ENCODE measurements at places on chromosomes 7 and 10.

DNA sequence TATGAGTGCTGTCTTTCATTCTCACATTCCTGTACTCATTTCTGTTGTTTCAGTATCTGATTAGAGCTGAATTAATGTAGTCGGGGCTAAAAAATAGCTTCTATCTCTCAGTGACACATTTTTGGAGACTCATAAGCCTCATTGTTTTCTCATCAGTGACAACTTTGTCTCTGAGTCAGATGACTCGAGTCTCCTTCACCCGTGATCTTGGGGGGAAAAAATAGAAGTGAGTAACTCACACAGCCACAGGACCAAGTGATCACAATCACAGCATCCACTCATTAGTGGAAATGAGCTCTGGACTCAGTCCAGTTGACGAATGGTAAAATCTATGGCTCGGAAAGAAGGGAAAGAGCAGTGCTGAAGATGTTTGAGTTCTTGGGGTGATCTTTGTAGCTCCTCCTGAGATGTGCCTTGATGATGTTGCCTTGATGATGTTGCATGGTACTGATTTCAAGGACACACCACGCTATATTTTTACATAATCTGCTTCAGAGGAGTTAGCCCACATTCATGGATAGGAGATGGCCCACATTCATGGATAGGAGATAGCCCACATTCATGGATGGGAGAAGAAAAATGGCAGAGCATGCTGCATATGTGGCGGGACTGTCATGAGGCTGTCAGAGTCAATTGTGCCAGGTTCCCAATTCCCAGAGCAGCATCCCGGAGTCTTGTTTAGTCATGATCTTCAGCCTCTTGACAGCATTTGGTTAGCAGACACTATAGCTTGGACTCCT lies 214.7 kb downstream of the CELF2 start:
- no peak for DNase-seq

DNA sequence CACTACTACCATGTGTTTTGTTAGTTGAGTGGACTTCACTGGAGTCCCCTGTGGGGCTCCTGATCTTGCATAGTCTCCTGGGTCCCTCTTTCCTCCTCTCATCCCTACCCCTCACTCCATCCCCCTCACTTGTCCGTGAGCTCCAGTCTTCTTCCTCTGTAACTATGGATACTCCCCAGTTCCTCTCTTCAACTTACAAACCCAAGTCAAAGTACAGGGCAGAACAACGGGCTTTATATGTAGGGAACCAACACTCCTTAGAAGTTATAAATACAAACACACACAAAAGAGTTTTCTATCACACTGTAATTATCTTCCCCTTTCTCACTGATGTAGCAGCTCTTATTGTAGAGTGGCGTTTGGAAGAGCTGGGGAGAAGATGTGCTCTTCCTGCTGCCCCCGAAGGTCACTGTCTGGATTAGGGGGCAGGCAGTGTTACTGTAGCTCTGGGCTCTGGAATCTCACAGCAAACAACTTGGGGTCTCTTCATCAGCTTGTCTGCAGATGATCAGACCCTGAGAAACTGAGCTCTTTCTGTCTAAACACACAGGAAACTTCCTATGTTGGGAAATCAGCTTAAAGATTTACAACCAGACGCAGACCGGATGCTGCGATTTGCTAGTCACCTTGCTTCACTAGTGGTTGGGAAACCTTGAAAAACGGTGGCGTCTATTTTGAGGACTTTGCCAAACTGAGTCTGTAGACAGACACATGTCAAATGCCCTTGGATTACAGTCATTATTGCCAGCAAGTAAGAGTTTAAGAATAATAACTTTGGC lies 13.6 kb downstream of the SNX10 start:
- no peak for DNase-seq

DNA sequence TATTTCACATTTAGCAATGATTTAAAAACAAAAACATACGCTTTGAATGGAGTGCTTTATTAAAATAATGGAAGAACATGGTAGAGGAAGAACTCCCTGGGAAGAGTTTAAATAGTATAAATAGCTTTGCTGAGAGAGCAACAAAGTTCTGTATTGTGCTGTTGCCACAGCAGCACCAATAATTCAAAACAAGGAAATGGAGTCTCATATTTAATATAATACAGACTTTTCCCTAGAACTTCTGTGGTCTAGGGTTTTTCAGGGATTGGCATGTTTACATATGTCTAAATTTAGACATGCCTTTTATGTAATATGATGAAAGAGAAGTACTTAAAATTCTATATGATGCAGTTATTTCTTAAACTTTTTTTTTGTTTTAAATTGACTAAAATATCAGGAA lies 217.2 kb upstream of the HDAC9 start:
- DNase-seq: no peak

- no peak for DNase-seq
These were observed 88.1 kb upstream of the CUX1 start for GRCh38 chr7:101729241-101729883.

DNA sequence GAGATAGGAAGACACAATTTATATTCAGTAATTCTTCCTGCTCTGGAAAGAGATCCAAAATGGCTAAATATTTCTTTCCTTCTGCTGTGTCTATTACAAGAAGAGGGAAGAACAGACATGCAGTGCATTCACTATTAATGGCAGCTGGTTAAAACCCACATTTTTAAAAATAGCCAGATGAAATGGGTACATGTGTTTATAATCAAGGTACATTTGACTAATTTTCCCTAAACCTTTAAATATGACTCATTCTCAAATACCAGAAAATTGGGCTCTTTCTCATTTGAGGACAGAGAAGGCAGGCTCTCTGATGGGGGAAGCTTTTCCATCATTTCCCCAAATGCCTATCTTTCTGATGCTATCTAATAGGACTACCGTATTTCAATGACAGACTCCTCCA lies 215.7 kb upstream of the HABP2 start:
- no peak for DNase-seq

DNA sequence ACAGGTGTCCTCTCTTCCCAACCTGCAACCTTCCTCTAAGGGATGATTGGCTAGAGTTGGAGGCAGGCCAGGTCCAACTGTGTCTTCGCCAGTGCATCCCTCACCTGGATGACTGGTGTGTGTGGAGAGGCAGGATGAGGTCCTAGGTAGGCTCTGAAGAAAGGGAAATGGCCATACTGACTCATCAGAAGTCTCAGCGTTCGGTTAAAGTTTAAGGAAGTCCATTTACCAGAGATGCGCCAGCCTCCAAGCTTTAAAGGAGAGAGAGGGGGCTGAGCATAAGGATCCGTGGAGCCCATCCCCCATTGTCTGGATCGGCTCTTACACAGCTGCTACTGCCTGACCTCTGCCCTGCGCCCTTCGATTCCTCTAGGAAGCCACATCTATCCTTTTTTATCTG lies 4.4 kb downstream of the KEL start:
- DNase-seq: no peak

DNA sequence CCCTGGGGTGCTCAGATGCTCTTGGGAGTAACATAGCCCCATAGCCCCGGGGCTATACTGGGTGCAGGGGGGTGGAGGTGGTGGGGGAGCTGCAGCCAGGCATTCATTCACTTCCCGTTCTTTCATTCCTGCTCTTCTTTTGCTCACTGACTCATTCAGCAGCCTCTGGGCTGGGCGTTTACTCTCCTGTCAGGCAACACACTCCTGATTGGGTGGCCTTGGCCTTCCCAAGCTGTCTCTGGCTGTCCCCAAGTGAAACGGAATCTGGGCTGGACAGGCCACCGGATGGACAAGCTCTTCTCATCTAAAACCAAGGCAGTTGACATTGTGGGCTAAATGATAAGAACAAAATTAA lies 34.6 kb downstream of the CHST3 start:
- DNase-seq: no peak

DNA sequence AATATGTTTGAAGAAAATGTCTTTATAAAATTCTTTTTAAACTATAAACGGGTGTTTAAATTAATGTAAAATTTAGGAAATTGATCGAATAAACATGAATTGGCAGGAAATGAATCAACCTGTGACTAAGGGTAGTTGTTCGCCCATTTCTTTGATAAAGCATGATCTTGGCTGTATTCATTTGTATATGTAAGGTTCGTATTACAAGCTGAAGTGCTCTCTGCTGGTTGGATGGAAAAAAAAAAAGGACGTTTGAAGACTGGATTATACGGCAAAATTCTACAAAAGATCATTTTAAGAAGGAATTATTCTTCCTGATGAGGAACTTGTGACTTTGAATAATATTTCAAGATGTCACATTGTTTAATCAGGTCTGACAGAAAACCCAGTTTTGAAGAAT lies 185.4 kb upstream of the ANK3 start:
- no peak for DNase-seq

- DNase-seq: no peak
These were observed 87.1 kb downstream of the SLC16A9 start for GRCh38 chr10:59622320-59623132.

GRCh38 chr10:79898597-79899325 lies 50.1 kb downstream of the SFTPD start:
- peak; percentile 51 for DNase-seq

DNA sequence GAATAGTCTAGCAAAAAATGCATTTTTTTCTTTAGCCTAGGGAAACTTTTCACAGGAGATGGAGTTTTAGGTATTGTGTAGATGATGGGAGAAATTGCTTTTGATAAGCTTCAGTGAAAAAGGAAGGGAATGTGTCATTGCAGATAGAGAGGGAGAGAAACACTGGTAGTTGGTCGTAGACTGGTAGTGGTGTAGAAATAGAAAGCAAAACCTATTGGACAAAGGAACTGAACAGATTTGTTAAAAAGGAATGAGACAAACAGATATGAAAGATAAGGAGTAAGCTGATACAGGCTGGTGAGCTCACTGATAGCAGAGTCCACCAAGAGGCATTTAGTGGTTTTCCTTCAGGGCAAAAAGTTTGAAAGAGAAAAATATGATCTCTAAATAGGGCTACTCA lies 94.3 kb downstream of the ZEB1 start:
- DNase-seq: no peak

DNA sequence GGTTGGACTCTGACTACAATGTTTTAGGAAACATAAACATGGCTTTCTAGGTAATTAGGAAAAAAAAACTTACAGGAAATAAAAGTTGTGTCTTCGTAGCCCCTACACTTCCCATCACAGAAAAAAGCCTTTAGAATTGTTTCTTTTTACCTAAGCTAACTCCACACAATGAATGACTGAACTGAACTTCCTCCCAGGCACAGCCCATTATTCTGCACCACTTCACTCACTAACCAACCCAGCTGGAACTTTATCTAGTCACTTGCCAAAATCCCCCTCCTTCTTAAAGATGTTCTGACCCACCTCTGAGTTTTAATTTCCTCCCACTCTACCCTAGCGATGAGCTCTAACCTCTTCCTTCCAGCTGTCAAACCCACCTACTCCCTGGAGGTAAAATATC lies 91.7 kb upstream of the MEOX2 start:
- no peak for DNase-seq

- no peak for DNase-seq
These were observed 19.8 kb downstream of the VTI1A start for GRCh38 chr10:112466802-112467201.

DNA sequence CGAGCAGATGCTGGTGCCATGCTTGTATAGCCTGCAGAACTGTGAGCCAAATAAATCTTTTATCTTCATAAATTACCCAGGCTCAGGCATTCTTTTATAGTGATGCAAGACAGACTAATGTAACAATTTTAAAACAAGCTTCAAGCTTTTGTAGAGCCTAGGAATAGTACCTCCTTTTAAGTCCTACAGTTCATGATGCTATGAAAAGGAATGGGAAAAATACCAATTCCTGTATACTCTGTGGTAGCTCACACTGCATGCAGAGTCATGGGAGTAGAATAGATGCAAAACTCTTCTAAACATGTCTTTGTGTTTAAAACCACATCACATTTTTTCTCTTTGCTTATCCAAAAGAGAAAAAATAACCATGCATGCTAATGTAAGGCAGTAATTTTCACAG lies 66.6 kb upstream of the WNT16 start:
- DNase-seq: no peak

DNA sequence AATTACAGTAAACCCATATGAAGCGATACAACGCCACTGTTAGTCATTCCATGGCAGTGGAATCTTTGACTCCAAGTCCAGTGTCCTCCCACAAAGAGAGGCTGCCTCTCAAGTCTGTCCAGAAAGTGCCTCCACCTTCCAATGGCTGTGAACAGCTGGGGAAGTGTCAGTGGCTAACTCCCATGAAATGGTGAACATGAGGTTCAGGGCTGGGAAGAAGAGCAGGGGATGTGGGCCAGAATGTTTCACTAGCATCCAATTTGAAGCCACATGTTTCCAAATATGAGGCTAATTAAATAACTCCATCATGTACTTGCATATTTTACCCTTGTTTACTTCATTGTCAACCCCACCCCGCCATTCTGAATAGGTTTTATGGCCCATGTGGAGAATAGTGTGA lies 53.1 kb upstream of the CHST15 start:
- no peak for DNase-seq

DNA sequence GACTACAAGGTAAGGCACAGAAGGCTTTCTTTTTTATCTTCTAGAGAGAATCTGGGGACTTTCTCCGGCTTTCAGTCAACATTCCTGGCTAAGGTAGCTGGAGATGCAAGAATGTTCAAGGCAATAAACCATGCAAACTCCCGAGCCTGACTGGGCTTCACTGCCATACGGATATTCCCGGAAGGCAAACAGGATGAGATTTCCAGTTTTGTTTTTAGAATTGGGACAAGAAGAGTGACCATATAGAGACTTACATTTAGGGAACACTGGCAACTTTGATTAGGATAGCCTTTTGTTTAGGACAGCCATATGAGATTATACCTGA lies 269 bp downstream of the CALD1 start:
- DNase-seq: no peak

- no peak for DNase-seq
These were observed 2.7 kb downstream of the CALD1 start for GRCh38 chr7:134782121-134782623.

- DNase-seq: no peak
These were observed 385.4 kb upstream of the ANKRD30A start for GRCh38 chr10:36739884-36740445.

DNA sequence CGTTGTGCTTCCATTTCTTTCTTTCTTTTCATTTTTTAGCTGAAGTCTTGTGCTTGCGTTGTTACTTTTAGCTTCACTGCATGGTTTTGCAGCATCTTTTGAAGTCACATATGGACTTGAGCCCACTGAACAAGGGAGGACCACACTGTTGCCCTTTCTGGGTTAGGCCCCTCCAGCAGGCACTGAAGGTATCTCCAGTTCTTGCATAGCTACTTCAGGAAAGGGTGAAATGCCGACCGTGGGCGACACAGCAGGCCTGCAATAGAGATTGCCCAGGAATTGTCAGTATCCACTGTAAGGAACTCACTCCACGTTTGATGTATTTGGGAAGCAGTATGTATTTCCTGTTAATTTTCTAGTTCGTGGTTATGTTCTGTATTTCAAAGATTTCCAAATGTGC lies 85.1 kb downstream of the WDR37 start:
- no peak for DNase-seq

Measured in GM04503 (cell line).